CD4-positive, alpha-beta T cell treated with Interferon gamma for 1 hour (primary cell): ENCODE measurements at places on chromosomes 7 and 10.

DNA sequence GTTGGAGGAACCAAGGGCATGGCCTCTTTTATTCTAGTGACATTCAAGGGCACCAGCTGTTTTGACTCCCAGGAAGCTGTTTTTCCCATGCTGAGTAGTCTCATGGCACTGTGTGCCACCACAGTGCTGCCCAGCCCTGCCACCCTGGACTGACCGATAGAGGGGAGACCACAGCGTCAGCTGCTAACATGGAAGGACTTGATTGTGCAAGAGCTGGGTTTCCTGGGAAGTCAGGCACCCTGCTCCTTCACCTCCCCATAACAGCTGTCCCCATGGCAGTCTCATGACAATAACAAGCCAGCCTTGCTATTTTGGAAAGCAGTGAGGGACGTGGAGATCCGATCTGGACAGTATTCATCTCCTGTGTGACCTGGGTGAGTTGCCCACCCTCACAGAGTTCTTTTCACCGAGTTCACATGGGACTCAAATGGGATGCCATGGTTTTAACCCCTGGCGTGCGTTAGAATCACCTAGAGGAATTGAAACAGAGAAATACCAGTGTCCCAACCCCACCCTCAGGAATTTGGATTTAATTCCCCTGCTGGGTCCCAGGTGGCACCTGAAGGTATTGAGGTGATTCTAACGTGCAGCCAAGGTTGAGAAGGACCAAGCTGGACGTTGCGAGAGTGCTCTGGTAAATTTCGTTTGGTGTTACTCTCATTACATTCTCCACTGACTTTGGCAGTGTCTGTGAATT lies 174.8 kb downstream of the CELF2 start:
- DNase-seq: no peak

DNA sequence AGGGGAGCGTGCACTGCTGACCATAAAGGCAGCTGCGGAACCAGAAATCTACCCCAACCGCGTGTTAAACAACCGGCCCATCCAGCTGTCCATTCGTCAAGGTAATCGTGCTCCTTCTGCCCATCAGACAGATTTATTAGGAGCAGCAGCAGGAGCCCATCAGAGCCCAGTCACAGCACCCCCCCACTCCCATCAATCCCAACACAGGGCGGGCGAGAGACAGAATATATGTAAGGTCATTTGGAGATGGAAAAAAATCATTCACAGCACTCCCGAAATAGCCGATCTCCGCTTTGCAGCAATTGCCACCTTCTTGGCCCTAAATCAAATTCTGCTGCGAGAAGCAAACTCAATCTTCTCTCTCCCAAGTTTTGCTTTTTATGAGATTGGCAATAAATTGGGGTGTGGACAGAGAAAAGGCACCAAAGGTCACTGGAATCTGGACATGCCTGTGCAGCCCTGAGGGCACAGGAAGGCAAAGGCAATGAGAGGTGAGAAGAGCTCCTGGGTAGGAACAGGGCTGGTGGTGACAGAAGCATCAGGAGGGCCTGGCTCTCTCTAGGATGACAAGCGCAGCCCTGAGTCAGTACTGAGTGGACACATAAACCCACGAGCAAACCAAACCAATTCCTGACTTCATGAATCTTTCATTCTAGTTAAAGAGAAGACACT lies 145.0 kb upstream of the ZMIZ1 start:
- DNase-seq: no peak

- DNase-seq: no peak
Observed at GRCh38 chr10:6353526-6353925, 150.8 kb downstream of the PFKFB3 start.

DNA sequence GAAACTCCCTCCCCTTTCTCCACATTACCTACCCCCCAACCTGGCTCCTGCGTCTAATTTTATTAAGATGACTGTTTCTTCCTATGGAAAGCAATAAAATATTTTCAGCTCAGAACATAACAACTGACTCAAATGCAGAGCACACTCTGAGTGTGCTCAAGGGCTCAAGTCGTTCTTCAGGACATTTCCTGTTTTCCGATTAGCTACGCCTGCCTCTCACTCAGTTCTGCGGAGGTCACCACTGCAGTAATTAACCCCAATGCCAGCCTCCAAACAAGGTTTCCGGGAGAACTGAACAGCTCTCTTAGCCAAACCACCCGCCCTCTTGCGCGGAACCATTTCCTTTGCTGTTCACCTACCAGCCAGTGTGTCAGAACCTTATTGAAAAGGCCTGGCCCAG lies 19.3 kb downstream of the MYOF start:
- DNase-seq: peak; percentile 9

GRCh38 chr10:100998991-100999741 lies 442 bp upstream of the LZTS2 start:
- peak; percentile 76 for DNase-seq

DNA sequence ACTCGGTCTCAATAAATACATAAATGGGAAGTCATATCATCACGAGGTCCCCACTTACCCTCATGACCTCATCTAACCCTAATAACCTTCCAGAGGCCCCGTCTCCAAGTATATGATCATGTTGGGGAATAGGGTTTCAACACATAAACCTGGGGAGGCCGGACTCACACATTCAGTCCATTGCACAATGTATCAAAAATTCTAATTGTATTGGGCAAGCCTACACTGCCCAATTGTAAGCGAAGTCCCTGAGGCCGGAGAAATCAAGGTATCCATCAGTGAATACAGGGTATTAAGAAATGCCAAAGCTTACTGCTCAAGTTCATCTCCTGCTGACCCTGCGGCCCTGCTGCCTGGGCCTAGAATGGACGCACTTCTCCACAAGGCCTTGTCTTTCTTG lies 69.6 kb downstream of the PARP12 start:
- DNase-seq: no peak

DNA sequence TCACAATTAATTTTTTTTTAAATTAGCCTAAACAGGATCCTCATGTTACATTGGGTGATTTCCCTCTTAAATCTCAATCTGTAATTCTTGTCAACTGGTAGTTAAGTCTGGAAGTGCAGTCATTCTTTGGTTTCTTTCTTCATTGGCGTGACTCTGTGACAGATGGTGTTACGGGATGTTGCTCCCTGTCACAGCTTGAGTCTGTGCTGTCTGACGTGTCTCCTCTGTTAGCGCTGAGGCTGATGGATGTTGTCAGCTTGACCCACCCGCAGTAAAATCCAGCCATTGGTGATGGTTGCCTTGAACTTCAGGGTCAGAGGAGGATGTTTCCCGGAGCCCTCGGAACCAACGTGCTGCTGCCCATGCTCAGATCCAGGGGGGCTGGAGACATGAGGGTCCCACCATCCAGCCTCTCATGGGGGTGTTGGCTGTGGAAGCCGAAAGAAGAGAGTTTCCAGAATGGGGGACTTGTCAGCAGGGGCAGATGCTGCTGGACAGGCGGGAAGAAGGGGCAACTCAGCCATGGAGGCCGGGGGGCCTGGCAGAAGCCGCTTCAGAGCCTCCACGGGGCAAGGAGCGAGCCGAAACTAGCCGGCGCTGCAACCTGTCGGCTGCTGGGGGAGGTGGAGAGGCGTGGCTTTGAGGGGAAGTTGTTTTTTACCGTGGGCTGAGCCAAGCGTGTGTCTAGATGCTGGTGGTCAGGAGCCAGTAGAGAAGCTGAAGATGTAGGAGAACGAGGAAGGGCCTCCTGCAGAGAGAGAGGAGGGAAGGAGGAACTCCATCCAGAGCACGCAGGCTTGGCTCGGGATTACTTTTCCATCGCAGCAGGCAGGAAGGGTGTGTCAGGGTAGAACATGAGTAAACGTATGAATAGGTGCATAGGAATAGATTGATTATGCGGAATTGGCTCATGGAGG lies 3.5 kb downstream of the SUN1 start:
- DNase-seq: no peak

DNA sequence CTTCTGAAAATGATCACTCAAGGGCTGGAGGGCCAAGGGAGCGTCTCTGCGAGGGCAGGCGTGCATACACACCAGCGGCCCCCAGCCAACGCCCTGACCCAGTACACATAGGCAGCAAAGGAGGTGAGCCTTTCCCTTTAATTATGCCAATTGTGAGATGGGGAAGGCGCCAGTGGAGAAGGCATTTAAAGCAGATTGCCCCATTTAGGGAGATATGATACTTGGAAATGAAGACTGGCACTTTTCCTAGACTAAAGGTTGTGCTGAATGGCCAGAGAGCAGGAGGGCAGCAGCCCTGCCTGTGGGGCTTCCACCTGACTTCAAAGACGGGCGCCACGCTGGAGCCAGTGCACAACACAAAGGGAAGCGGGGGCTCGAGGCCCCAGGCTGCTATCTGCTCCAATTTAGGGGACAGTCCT lies 24.1 kb downstream of the HIPK2 start:
- DNase-seq: no peak

DNA sequence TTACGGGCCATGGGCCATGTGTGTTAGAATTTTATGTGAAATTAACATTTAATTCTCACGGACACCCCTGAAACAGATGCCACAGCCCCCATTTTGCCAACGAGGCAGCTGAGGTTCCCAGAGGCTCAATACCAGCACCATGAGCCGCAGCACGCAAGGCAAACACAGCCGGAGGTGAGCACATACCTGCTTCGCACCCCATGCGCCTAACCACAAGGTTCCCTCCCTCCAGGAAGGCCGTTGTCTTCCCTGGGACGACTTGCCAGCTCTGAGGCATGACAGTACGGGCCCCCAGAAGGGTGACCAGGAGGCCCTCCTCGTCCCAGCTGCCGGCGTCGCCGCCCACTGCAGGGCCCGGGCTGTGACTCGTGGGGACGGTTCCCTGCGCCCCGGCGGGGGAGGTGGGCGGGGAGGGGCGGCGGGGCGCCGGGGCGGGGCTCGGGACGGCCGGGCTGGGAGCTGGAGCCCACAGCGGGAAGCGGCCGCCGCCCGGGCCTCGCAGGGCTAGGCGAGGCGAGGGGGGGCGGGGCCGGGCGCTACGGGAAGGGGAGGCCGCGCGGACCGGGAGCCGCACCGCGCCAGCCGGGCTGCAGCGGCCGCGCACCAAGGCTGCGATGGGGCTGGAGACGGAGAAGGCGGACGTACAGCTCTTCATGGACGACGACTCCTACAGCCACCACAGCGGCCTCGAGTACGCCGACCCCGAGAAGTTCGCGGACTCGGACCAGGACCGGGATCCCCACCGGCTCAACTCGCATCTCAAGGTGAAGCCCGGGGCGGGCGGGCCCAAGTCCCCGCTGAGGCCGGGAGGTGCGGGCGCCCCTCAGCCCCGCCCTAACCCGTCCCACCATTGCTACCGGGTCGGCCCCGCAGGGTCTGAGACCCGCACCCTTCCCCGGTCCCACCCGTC lies at the start of gene CAV2:
Gene CAV2, plus strand, starts transcription at position 571 of the 910 bp plus-strand sequence. Its CDS starts 44 bp downstream, at position 615.
- DNase-seq: no peak

- DNase-seq: peak; percentile 48
Observed at GRCh38 chr7:55552320-55553023, 19.8 kb downstream of the VOPP1 start.

DNA sequence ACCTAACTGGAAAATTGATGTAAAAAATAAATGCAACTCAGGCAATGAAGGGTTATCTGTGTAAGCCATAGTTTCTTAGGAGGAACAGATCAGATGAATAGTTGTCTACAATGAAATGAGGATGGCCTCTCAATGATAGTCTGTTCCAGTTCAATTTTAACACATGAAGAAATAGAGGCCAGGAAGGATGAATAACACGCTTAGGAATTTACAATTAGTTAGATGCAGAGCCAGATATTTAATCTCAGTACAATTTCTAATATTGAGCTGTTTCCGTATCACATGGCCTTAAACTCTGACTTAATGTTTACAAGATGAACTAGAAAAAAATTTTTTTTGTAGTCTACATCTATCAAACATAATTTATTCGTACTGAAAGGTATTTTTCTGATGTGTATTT lies 176.6 kb downstream of the GALNT11 start:
- DNase-seq: no peak

- no peak for DNase-seq
Observed at GRCh38 chr7:159127691-159128642, 16.7 kb downstream of the VIPR2 start.

DNA sequence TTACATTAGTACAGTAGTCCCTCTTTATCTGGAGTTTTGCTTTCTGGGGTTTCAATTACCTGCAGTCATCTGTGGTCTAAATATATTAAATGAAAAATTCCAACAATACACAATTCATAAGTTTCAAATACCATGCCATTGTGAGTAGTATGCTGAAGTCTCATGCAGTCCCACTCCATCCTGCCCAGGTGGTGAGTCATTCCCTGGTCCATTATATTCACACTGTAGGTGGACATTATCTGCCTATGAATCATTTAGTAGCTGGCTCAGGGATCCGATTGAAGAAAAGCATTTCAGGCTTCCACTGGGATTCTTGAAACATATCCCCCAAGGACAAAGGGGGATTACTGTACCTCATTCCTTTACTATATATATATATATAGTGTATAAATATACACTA lies 298.2 kb upstream of the GALNT17 start:
- no peak for DNase-seq

DNA sequence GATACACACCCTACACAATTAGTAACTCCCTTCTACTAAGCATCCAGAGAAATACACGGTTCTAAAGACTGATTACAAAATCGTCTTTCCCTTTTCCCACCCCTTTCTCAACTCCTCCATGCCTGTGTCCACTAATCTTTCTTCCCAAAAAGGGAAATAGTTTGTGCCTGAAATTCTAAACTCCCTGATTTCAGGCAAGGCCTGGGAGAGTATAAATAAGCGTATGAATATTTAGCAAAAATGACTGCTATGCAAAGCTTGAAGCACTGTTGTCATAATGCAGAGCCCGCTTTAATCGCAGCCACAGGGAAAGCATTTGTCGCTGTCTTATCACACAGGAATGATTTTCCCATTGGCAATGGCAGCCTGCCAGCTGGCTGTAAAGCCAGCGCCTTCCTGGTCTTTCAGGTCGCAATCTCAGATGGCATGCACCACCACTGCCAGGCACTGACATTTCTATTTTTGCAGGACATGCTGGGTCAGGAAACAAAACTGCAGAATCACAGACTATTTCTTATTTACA lies 142.9 kb upstream of the PCGF5 start:
- DNase-seq: no peak
